Activated naive CD4-positive, alpha-beta T cell treated with Interleukin-2 at 50 U/mL for 16 hours (primary cell): ENCODE measurements at places on chromosomes 13 and 19.

- DNase-seq: peak; percentile 89
Observed at GRCh38 chr19:11535792-11536595, 2.7 kb upstream of the CNN1 start.

DNA sequence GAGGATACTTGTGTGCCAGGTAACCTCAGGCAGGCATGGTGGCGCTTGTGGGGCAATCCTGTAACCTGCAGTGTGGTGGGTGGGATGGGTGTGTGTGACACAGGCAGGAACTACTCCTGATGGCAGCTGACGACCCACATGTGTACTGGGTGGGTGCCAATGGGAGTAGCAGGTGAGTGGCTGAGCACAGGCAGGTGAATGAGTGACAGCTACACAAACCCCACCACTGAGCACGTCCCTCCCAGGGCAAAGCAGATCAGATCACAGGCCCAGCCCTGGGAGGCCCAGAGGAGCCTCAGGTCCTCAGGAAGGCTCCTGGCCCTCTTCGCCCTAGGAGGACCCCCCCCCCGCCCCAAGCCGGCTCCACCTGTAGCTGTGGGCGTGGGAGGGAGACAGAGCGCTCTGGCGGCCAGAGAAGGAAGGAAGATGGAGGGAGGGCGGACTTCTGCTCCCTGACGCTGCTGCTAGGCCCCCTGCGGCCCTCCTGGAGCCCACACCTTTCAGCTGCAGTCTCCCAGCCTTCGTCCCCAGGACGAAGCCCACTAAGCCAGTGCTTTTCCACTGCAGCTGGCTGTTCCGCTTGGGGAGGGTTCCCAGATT lies 1.3 kb upstream of the ZNF181 start:
- no peak for DNase-seq

DNA sequence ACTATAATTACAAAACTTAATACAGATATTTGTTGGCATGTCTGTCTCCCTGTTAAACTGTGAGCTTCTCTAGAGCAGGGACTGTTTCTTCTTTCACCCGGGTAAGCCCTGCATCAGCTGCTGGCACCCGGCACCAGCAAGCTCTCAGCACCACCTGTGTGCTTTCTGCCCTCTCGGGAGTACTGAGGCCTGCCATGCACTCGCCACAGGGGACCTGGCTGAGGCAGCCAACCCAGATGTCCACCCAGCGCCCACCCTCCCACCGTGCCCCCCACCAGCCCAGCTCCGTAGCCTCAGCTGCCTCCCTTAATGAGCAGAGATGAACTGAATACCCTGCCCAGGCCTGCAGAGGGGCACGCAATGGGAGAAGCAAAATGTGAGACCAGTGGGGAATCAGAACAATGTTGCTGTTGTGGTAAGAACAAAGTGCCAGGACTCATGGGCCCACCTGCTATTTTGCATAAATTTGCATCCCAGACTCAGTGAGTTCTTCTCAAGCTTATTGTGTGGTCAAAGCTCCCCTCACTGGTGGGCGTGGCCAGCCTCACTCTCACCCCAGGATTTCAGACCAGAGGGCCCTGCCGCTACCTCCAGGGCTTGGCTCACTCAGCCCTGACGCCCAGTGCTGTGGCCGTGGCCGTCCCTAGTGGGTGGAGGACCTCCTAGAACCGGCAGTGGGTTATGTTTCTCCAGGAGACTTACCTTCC lies 14.6 kb upstream of the SERPINE3 start:
- DNase-seq: no peak

- no peak for DNase-seq
Observed at GRCh38 chr13:111314852-111315251, 5.6 kb upstream of the TEX29 start.

GRCh38 chr13:30301827-30302226 lies 5.5 kb downstream of the KATNAL1 start:
- DNase-seq: no peak

- no peak for DNase-seq
Observed at GRCh38 chr19:23318143-23318542, 67.9 kb upstream of the ZNF724 start.
